T-helper 2 cell (primary cell): ENCODE measurements at places on chromosomes 2 and 18.

DNA sequence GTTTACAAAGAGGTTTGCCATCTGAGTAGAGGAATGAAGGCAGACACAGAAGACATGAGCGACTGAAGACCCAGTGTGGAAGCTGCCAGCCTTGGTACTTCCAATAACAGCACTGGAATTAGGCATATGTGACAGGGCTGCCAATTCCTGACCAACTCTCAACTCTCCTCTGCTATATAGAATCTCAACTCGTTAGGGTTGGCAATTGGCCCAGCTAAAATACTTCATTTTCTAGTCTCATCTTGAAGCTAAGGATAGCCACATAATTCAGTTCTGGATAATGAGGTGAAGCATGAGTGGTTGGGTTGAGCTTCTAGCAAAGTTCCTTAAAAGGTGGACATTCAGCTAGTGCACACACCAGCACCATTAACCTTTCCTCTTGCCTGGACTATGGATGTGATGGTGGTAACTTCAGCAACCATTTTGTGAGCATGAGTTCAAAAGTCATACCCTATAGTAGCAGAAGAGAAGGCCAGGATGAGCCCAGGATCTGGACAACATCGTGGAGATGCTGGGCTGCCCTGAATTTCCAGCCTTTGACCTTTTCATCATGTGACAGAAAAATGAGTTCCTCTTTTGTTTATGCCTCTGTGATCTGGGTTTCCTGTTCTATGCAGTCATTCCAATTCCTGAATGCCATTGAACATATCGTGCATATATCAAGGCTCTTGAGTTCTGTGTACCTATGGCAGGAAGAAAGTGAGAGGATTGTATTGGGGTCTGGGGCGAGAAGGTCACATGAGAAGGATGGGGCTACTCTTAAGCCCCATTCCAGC lies 68.1 kb upstream of the HAAO start:
- no peak for DNase-seq

GRCh38 chr2:54295911-54296310 lies 39.9 kb upstream of the TSPYL6 start:
- no peak for DNase-seq

- no peak for DNase-seq
These were observed 29.9 kb downstream of the TPGS2 start for GRCh38 chr18:36798738-36799473.

- DNase-seq: no peak
These were observed 78.1 kb downstream of the CIB4 start for GRCh38 chr2:26562811-26563645.
